ENCODE measurements at places on chromosomes 7 and 10. TPM values are rescaled to one million over a fixed set of nuclear protein-coding genes. Genes with fewer than 3 reads are reported as not detected.

The RPEL1 gene
- total RNA-seq = not detected

The DNAJB9 gene
- 41.2 TPM for total RNA-seq

The SPDYE5 gene
- total RNA-seq = not detected

GRCh38 chr10:69234447-69234846 lies 14.3 kb downstream of the HKDC1 start:
- no peak for DNase-seq

DNA sequence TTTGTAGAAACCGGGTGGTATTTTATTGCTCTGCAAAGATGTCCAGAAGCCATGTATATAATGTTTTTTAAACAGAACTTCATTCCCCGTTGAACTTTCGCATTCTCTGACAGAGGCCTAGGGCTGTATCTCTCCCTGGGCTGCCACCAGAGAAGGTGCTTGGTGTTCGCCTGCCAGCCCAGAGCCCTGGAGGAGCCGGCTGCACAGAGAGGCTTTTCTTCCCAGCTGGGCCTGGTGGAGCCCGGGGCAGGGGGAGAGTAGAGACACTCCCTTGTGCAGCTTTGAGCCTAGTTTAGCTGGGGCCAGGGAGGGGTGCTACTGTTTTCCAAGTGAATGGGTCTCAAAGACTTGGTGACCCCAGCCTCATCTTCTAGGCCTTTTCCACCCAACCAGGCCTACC lies 13.6 kb upstream of the TRIM8 start:
- DNase-seq = no peak

GRCh38 chr10:31771331-31771831 lies 157.2 kb downstream of the ARHGAP12 start:
- DNase-seq = no peak

- no peak for DNase-seq
Observed at GRCh38 chr7:154836021-154836448, 166.9 kb downstream of the PAXIP1 start.

GRCh38 chr7:156049366-156049765 lies 237.1 kb upstream of the SHH start:
- DNase-seq = no peak

Data from natural killer cell treated with Interleukin-12 subunit alpha and Interleukin-12 subunit beta and Interleukin-15 and Interleukin-18, amount 100 ng/mL, for 72 hours (primary cell).